Effector memory CD8-positive, alpha-beta T cell (primary cell): ENCODE measurements at places on chromosomes 16 and 17.

GRCh38 chr17:17447264-17447663, 29.5 kb upstream of the MED9 start:
- DNase-seq, result no peak

DNA sequence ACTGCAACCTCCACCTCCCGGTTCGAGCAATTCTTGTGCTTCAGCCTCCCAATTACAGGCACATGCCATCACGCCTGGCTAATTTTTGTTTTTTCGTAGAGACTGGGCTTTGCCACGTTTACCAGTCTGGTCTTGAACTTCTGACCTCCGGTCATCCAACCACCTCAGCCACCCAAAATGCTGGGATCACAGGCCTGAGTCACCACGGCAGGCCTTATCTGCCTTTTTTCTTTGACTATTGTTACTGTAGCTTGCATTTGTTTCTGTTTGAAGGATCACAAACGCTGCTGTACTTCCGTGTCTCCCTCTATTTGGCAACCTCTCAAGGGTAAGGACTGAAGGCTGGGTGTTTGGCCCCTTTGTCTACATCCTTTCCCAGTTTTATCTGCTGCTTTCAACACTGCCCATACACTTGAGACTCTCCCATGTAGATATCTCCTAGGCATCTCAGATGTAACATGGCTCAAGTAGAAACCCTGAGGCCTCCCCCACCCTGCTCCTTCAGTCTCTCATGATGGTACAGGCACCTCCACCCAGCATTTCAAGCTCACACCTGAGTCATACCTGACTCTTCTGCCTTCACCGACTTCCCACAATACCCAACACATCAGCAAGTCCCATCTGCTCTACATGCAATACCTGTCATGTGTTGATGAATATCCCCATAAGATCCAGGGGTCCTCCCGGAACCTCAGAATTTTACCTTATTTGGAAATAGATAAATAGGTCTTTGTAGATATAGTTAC, 219.0 kb downstream of the CPPED1 start:
- no peak for DNase-seq

DNA sequence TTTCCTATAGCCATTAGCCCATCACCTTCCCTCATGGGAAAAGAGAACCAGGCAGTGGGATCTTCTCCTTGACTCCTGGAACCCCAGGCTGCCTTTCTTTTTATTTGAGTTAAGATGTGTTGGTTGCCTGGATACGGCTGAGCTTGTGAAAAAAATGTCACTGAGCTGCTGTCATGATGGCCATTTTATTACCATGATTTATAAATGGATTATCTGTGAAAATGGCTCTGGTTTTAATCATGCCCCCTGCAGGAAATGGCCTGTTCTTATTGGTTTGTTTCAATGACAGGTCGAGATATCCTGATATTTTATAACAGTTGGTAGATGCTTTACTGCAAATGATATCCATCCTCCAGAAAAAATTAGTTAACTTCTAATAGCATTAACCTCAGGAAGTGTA, 640.4 kb downstream of the CDH11 start:
- no peak for DNase-seq

- no peak for DNase-seq
Observed at GRCh38 chr16:78635807-78636206, 536.4 kb downstream of the WWOX start.

- DNase-seq, result peak; percentile 51
Observed at GRCh38 chr17:6435968-6436367, 1.0 kb upstream of the AIPL1 start.

DNA sequence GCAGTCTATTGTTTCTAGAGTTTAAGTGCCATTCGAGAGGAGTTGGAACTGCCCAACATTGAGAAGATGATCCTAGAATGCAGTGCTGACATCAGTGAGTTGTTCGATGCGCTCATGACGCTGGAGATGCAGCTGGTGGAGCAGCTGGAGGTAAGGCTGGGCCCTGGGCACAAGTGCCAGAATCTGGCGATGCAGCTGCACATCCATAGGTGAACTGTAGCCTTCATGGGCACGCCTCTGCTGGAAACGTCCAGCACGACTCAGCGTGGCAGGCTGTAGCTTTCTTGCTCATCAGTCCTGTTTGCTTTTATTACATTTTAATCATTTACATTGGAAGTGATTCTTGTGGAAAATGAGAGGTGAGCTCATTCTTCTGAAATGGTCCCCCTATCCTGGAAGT, 31.7 kb downstream of the DRC3 start:
- no peak for DNase-seq

DNA sequence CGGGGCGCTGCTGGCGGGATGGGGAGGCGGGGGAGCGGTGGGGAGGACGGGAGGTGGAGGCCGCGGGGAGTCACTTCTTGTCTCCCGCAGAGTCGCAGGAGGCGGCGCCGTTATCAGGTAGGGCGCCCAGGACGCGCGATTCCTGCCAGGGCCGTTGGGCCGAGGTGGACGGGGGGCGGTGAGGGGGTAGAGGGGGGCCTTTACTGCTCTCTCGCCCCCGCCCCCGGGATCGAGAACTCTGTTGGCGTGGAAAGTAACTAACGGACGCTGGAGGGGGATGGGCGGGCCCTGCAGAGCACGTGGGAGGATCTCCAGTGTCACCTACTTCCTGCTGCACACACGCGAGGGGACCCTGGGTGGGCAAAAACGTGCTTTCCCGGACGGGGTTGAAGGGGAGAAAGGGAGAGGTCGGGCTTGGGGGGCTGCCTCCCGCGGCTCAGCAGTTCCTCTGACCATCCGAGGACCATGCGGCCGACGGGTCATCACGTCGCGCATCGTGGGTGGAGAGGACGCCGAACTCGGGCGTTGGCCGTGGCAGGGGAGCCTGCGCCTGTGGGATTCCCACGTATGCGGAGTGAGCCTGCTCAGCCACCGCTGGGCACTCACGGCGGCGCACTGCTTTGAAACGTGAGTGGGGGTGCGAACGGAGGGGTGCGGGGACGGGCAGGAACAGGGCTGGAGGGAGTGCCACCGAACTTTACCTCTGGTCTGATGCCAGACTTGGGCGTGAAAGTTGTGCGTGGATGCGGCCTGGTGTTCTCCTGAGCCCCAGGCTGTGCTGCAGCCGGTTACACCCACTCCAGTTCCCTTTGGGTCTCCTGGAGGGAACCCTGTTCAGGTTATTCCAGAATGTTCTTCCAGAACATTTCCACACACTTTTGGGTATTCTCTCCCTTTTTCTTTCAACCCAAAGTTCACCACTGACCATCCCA, 569 bp downstream of the PRSS21 start:
- no peak for DNase-seq

DNA sequence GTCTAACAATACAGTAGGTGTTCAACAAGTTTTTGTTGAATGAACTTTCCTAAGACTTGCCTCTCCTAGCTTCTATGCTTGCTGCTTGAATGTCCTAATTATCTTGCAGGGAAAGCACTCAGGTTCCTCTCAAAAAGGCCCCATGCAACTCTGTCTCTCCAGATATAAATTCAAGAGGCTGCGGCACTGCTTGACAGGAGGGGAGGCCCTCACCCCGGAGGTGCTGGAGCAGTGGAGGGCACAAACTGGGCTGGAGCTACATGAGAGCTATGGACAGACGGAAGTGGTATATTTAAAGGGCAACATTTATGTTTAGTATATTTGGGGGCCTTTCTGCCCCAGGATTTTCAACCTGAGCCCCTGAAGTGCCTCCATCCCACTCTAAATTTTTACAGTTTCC, 14.4 kb downstream of the THUMPD1 start:
- no peak for DNase-seq

DNA sequence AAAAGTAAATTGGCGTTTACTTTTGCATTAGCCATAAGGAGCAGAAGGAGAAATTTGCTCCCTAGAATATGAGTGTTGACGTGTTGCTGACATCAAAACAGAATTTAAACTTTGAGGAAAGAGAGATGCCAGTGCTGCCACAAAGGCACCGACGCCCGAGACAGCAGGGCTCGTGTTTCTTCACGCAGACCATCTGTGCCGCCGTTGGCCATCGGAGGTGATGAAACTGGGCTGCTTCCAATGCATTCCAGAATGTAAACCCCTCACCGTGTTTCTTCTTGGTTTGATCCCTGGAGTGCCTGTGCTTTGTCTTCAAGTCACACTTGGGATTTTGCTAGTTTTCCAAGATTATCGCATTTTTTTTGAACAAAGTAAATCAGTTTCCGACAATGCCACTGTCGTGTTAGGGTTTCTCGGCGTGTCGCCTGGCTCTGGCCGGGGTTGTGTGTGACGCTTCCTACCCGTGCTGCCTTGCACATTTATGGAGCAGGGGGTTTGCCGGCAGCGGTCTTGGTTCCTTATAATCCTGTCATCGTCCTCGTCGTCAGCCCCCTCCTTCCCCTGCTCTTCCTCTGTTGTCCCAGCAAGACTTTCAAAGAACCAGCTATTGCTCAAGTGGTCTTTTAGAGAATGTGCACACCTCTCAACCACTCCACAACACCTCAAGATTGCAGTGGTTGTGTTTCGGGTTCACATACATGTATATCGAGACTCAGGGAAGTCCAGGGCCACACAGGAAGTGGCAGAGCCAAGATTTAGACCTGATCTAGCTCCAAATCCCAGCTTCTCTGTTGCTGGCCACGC, 103.9 kb downstream of the METRNL start:
- no peak for DNase-seq

GRCh38 chr16:87653234-87653633, 50.9 kb downstream of the JPH3 start:
- no peak for DNase-seq

- no peak for DNase-seq
Observed at GRCh38 chr17:2239882-2240430, 63.6 kb downstream of the SMG6 start.

- DNase-seq, result no peak
Observed at GRCh38 chr17:69404399-69404798, 10.1 kb upstream of the MAP2K6 start.

DNA sequence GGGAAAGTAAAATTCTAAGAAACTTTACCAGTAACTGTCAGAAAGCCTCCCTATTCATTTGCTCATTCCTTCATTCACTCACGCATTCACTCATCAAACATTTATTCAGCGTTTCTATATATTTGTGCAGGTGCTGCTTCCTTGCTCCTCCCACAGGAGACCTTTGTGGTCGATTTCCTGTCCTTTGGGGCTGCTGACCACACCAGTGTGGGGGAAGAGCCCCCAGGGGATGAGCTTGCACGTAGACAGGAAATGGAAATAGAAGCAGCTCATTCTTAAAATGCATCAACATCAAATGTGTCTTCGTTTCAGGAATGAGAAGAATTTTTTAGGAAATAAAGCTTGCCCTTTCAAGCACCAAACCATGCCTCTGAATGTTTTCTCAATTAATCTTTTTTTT, 9.6 kb downstream of the PIK3R6 start:
- no peak for DNase-seq
